LNCaP clone FGC (cell line): ENCODE measurements at places on chromosomes 6 and 20.

DNA sequence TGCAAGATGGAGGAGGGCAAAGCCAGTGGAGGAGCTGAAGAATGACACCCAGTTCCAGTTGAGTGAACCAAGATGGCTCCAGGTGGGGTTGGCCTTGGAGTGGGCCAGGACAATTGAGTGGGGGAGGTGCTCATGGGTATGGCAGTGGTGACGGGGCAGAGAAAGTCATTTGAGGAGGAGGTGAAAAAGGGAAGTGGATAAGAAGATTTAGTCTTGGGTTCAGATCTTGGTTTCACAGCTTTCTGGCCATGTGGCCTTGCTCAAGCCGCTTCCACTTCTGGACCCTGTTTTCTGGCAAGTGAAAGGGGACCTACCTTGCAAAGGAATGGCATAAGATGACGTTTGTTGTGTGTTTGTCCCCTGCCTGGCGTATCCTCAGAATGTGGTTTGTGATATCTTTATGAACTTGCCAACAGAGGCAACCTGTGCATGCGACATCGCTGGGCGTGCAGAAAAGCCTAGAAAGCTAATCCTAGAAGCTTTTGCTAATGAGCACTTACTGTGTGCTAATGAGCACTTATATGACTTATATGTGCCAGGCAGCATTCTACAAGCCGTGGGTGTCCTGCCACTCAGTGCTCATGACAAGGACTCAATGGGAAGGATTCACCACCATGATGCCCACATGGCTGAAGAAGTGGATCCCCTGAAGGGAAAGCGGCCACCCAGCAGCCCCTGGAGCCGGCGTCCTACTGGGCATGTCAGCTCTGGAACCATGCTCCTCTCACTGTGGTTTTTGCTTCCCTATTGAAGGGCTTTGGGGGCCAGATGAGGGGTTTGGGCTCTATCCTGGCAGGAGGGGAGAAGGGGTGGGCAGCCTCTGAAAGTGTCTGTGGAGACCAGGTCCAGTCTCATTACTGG lies 23.6 kb upstream of the STX16 start:
- DNase-seq = no peak

DNA sequence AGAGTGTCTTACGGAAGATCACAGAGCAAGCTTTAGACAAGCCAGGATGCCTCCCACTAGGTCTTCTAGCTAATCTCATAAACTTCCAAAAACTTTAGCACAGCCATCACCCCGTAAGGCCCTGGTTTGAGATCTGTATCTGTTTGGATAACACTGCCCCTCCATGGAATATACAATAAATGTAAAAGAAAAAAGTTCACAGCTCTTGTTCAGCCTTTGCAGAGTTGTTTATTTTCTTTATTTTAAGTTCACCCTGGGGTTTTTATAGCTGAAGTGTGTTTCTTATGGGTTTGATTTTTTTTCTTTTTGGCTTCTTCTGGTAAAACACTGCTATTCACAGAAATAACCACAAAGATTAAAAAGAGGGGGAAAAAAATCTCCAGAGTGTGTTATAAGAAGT lies 125.6 kb downstream of the EYA2 start:
- no peak for DNase-seq

DNA sequence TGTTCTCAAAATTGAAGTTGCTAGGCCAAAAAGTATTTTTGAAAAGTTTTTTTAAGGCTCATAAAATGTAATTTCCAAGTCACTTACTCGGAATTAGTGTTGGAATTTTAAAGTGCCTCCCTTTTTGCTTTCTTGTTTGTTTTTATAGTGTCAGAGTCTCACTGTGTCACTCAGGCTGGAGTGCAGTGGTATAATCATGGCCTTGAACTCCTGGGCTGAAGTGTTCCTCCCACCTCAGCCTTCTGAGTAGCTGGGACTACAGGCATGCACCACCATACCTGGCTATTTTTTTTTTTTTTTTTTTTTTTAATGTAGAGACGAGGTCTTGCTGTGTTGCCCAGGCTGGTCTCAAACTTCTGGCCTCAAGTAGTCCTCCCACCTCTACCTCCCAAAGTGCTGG lies 40.0 kb upstream of the GNRH2 start:
- no peak for DNase-seq

- DNase-seq = no peak
These were observed 800.1 kb upstream of the CITED2 start for GRCh38 chr6:140174524-140174923.

- no peak for DNase-seq
These were observed 55.0 kb upstream of the TNFAIP3 start for GRCh38 chr6:137811916-137812553.

GRCh38 chr6:153553627-153554026 lies 422.5 kb upstream of the RGS17 start:
- peak; percentile 32 for DNase-seq

DNA sequence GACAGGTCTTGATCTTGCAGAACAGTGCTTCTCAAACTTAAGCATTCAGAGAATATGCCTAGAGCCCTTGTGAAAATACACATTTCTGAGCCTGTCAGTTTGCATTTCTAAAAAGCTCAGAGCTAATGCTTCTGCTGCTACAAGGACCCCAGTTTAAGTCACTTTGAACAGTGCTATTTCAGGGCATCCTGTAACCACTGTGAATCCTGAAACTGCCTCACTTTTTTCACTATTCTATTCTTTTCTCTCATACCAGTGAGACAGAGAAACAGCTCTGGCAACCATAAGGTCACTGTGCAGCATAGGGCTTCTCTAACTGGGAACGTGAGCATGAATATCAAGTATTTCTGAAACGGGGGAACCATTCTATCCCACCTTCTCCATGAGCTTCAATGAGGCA lies 51.2 kb downstream of the LGSN start:
- DNase-seq = no peak

- DNase-seq = no peak
These were observed 134.0 kb upstream of the SNX9 start for GRCh38 chr6:157688960-157689599.
